ENCODE measurements at places on chromosomes 1 and 21.

- DNase-seq: no peak
Measured at GRCh38 chr21:21210552-21210951, 212.3 kb downstream of the NCAM2 start.

- no peak for DNase-seq
Measured at GRCh38 chr21:32099812-32100416, 178.9 kb downstream of the MIS18A start.

DNA sequence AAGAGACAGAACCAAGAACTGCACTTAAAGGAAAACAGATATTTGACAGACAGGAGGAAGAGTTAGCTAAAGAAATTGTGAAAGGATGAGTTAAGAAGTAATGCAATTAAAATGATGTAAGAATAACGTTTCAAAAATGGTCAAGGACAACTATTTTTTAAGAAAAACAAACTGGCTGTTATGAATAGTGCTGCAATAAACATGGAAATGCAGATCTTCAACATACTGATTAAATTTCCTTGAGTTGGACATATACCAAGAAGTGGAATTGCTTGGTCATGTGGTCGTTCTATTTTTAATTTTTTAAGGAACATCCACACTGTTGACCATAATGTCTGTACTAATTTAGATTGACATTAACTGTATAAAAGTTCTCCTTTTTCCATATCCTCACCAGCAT is 23.1 kb upstream of the PHTF1 start:
- no peak for DNase-seq

GRCh38 chr1:19737104-19737825 is 62.5 kb downstream of the TMCO4 start:
- no peak for DNase-seq

DNA sequence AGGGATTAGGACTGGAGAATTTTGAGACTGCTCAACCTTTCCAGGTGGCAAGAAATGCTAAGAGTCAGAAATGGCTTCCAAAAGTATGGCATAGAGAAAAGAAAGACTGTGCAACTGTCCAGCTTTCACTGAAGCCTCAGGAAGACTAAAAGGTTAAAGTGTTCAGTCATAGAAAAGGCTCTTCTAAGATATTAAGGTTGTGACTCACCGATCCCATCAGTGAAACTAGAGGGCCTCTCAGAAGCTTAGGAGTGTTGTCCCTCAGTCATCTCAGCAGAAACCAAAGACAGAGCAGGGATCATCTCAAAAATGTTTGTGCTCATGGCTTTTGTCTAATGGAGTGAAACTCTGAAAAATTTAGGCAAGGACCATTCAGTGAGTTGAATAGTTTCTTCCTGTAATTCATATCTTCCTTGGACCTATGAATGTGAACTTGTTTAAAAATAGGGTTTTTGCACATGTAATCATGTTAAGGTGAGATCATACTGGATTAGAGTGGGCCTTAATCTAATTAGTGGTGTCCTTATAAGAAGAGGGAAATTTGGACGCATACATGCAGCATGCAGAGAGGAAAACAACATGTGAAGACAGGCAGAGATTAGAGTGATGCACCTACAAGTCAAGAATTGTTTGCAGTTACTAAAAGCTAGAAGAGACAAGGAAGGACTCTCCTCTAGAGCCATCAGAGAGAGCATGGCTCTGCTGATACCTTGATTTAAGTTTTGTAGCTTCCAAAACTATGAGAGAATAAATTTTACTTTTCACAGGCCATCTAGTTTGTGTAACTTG is 71.3 kb downstream of the RPE65 start:
- no peak for DNase-seq

DNA sequence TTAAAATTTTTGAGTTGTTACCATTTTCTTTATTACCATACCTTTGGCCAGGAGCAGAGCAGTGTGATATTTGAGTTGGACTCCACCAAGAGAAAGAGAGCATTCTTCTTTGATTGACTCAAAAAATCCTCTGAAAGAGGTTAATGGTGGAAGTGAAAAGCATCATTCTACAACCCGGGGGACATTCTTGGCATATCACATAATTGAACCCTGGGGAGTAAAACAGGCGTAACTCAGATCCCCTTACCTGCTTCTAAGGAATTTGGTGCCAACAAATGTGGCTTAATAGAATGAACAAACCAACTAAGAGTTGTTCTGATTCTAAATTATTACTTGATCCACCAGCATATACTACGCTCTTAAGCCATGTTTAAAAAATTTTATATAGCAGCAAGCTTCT is 351.1 kb upstream of the DEPDC1 start:
- DNase-seq: no peak

GRCh38 chr21:45524756-45525152 is 17.5 kb downstream of the SLC19A1 start:
- no peak for DNase-seq

DNA sequence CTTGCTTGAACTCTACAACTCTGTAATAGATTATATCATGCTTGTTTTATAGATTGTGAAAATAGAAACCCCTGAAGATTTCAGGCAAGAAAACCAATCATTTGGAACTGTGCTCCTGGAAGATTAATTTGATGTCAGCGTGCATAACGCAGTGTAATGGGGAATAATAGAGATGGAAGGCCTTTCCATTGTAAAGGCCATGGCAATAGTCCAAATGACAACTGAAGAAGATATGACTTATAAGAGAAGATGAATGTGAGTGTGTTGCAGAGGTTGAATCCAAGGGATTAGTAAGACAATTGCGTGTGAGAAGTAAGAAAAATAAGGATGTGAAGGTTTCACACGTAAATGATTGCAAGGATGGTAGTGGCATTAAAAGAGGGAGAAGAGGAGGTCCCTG is 285.0 kb downstream of the DUSP10 start:
- no peak for DNase-seq

GRCh38 chr1:98920441-98921110 is 84.1 kb downstream of the PLPPR5 start:
- no peak for DNase-seq

GRCh38 chr1:188466539-188466938 is 1637.8 kb downstream of the PLA2G4A start:
- no peak for DNase-seq

DNA sequence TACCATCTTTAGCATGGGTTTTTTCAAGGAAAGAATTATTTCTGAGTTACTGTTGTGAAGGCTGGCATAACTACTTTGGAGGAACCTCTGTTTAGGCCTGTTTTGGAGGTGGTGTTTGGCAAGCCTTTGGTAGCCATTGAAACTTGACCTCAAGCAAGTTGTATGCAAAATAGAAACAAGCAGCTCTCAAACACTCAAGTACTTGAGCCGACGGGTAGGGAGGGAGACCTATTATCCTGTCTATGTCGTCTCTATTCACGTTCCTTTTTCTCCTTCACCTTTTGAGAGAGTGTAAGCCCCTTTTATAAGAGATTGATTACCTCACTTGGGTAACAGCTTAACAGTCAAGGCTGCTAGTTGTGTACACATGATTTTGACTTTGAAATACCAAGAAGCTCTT is 878.3 kb upstream of the CXADR start:
- DNase-seq: no peak

DNA sequence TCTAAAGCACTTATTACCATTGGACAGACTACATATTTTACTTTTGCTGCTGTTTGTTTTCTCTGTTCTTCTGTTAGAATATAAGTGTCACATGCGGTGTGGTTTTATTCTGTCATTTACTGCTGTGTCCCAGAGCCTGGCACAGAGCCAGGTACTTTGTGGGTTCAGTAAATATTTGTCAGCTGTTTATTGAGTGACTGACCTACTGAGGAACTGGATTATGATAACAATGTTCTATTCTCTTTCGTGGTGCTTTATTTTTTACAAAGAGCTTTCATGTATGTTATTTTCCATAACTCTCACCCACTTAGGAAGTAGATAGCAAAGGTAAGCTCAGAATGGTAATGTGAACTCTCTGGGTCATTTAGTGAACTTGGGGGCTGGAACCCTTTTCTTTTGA is 118.8 kb downstream of the RWDD3 start:
- DNase-seq: no peak

- DNase-seq: peak; percentile 6
Measured at GRCh38 chr1:63148825-63149645, 173.3 kb upstream of the FOXD3 start.

DNA sequence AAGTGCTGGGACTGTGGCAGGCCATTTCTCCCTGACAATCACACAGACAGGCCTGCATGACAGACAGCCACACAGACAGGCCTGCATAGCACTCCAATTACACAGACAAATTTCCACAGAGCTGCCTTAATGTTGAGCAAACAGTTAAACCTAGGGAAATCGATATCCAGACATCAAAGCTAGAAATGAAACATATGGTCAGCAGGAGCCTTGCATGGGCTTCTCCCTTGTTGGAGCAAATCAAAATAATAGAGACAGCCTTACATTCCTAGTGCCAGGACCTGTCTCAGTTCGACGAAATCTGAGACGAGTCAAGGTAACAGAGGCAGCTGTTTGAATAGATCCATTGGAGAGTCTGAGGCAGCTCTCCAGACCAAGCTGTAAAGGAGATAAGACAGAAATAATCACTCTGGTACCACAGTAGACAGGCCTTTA is 42.4 kb downstream of the OLFML3 start:
- peak; percentile 75 for DNase-seq

GRCh38 chr1:51193564-51193963 is 42.5 kb upstream of the RNF11 start:
- DNase-seq: no peak

- no peak for DNase-seq
Measured at GRCh38 chr1:174352117-174352516, 95.6 kb upstream of the GPR52 start.

DNA sequence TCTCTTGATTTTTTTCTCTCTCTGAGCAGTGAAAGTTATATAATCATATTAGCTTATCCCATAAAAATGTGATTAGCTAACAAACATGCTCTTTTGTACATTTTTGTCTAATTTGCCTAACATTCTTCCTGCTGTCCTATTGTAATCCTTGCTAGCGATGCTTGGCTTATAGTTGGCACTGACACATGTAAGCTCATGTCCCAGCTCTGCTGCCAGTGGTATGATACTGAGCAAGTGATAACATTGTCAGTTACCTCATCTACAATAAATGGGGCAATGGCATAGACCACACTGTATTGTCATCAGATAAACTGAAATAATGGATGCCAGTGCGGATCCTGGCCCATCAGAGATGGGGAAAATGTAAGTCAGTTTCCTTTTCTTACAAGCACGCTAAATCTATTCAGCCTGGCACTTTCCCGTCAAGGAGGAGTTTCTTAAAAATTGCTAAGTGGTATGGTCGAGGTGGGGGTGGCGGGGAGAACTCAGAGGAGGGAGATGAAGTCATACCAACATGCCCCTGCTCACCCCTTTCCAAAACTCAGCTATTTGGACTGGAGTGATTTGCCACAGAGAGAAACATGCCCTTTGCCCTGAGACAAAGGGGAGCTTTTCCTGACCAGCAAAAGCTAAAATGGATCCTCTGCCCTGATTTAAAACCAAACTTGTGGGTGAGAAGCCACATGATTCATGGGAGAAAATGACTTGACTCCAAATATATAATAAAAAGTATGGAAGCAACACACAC is 1.3 kb downstream of the FYB2 start:
- no peak for DNase-seq

- DNase-seq: no peak
Measured at GRCh38 chr1:154154534-154155191, at the start of gene NUP210L. Gene NUP210L, minus strand, starts transcription at chr1:154155073.

GRCh38 chr1:156228501-156228900 is 13.5 kb upstream of the BGLAP start:
- no peak for DNase-seq

DNA sequence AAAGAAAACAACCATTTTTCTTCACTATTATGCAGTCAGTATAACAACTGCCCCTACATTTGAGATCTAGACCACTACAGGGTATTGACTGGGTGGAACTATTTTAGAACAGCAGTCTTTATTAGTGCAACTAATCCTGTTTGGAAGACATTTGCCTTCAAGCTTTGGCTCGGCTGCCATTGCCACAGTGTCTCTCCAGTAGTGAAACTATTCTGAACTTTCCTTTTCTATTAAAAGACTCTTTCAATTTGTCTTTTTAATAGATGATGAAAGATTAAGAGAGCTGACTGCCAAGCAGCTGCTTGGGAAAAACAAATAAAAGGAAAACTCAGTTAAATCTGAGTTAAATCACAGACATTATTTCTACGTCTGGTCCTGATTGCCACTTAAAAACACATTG is 49.3 kb downstream of the LPGAT1 start:
- no peak for DNase-seq

DNA sequence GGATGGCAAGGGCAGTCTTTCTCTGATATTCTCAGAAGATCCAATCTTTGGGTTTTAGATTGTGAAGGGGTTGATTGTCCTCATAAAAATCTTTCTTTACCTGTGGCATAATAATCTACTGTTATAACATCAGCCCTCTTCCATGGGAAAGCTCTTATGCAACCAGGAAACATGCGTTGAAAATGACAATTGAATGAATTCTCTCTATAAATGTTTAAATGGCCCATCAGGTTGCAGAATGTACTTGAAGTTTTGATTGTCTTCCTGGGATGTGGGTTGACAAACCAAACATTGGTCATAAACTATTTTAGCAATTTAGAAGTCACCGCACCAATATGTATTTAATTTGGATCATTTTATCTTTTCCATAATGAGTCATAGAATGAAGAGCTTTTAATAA is 31.7 kb upstream of the ITLN1 start:
- DNase-seq: no peak

GRCh38 chr1:11176081-11176706 is 13.0 kb upstream of the ANGPTL7 start:
- no peak for DNase-seq

DNA sequence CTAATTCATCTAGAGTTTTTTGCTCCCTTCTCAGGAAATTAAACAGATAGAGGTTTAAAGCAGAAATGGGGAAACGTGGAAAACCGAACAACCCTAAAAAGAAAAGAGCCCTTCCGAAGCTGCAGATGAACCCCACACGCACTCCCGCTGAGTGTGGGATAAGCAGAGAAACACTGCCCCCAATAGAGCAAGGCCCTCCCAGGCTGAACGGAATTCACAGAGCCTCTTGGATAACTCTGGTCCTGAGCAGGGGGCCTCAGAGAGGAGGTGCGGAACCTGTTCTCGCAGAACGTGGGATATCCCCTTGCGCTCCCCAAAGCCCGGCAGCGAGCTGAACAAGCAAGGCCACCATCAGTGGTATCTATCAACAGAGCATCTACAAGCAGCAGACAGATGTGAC is 44.9 kb downstream of the SSBP3 start:
- DNase-seq: no peak

DNA sequence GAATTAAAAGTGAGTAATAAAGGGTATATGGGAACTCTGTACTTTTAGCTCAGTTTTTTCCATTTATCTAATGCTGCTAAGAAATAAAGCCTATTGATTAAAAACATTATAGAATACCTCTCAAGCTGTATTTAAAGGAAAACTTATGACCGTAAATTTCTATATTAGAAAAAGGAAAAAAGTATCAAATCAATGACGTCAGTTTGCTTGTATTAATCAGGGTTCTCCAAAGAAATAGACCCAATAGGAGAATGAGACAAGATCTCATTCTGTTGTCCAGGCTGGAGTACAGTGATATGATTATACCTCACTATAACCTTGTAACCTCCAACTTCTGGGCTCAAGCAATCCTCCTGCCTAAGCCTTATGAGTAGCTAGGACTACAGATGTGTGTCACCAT is 15.4 kb upstream of the LRIF1 start:
- DNase-seq: no peak

GRCh38 chr1:39136638-39137037 is 67.9 kb upstream of the MACF1 start:
- DNase-seq: no peak
